Uterus (tissue), 4 donors: ENCODE measurements at places on chromosomes 1 and 21. TPM values are rescaled to one million over a fixed set of nuclear protein-coding genes. Genes with fewer than 3 reads are reported as not detected.

GRCh38 chr1:235588916-235589515 lies 60.6 kb downstream of the GNG4 start:
- no peak overlapping the region for H3K4me3 ChIP-seq
- H3K27me3 ChIP-seq: no peaks in the 10 kb centered on the region
- no peaks in the 10 kb centered on the region for H3K36me3 ChIP-seq
- H3K4me1 ChIP-seq: no peaks in the 10 kb centered on the region

- no peak for DNase-seq
- H3K27me3 ChIP-seq: no peaks in the 10 kb centered on the region
- no peaks in the 10 kb centered on the region for H3K36me3 ChIP-seq
- no peaks in the 10 kb centered on the region for H3K4me1 ChIP-seq
- no peak overlapping the region for H3K27ac ChIP-seq
These were observed 91.6 kb upstream of the UBE2U start for GRCh38 chr1:64111787-64112186.

DNA sequence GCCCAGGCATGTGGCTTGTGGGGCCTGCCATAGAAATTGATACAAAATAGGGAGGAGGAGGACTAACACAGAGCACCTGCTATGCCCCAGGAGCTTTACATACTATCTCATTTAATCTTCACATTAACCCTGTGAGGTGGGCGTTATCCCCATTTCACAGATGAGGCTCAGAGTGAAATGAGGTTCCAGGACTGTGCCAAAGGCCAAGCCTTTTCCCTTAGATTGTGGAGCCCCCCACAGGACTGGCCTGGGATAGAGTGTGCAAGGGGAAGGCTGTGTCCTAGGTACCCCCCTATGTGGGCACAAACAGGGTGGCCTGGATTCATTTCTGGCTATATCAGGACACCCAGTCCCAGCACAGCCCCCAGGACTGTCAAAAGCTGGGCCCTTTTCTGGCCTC lies 2.2 kb upstream of the DDOST start:
- no peaks in the 10 kb centered on the region for H3K27me3 ChIP-seq
- H3K27ac ChIP-seq: no peak overlapping the region
- no peaks in the 10 kb centered on the region for H3K36me3 ChIP-seq
- H3K4me3 ChIP-seq: no peak overlapping the region
- no peak for DNase-seq

GRCh38 chr1:242477944-242478343 lies 46.6 kb downstream of the PLD5 start:
- H3K4me1 ChIP-seq: no peaks in the 10 kb centered on the region
- H3K36me3 ChIP-seq: no peaks in the 10 kb centered on the region
- no peak overlapping the region for H3K27ac ChIP-seq
- no peak for DNase-seq
- no peak overlapping the region for H3K4me3 ChIP-seq

- DNase-seq: no peak
- no peak overlapping the region for H3K27ac ChIP-seq
- no peaks in the 10 kb centered on the region for H3K4me1 ChIP-seq
- no peak overlapping the region for H3K4me3 ChIP-seq
These were observed 134.3 kb downstream of the CASZ1 start for GRCh38 chr1:10662090-10662688.

- DNase-seq: no peak
- H3K36me3 ChIP-seq: no peaks in the 10 kb centered on the region
- H3K4me3 ChIP-seq: no peak overlapping the region
- H3K27ac ChIP-seq: no peak overlapping the region
- H3K27me3 ChIP-seq: no peaks in the 10 kb centered on the region
These were observed 108.1 kb downstream of the MATN1 start for GRCh38 chr1:30615076-30615795.

Gene MSH4
- total RNA-seq: 0.26 TPM

Gene TNFRSF8
- 0.41 TPM for total RNA-seq
